GM12878 (cell line): ENCODE measurements at places on chromosomes 5 and 9.

DNA sequence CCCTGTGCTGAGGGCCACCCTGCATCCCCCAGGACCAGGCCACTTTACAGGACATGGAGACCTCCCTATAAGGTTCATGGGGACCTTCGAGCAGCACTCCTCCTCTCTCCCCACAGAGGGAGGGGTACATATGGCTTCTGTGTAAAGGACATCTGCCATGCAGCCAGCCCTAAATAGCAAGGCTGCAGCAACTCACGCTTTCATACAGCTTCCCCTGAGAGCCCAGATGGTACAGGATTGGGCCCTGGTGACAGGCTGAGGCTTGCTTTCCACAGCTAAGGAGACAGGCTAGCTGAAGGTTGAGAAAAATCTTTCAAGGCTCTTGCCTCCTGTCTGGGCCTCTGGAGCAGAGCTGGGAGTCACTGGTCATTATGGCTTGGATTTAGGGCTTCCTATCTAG lies 147.0 kb upstream of the ZNF366 start:
- no peaks in the 10 kb centered on the region for H3K4me1 ChIP-seq
- H3K36me3 ChIP-seq = no peaks in the 10 kb centered on the region
- no peak overlapping the region for H3K4me3 ChIP-seq
- H3K27ac ChIP-seq = no peak overlapping the region
- no peaks in the 10 kb centered on the region for H3K27me3 ChIP-seq
- DNase-seq = no peak

GRCh38 chr5:166505067-166505466 lies 1786.4 kb upstream of the WWC1 start:
- H3K27me3 ChIP-seq = no peaks in the 10 kb centered on the region
- H3K36me3 ChIP-seq = no peaks in the 10 kb centered on the region
- H3K27ac ChIP-seq = no peak overlapping the region
- no peak overlapping the region for H3K4me3 ChIP-seq
- H3K4me1 ChIP-seq = no peaks in the 10 kb centered on the region
- DNase-seq = no peak

DNA sequence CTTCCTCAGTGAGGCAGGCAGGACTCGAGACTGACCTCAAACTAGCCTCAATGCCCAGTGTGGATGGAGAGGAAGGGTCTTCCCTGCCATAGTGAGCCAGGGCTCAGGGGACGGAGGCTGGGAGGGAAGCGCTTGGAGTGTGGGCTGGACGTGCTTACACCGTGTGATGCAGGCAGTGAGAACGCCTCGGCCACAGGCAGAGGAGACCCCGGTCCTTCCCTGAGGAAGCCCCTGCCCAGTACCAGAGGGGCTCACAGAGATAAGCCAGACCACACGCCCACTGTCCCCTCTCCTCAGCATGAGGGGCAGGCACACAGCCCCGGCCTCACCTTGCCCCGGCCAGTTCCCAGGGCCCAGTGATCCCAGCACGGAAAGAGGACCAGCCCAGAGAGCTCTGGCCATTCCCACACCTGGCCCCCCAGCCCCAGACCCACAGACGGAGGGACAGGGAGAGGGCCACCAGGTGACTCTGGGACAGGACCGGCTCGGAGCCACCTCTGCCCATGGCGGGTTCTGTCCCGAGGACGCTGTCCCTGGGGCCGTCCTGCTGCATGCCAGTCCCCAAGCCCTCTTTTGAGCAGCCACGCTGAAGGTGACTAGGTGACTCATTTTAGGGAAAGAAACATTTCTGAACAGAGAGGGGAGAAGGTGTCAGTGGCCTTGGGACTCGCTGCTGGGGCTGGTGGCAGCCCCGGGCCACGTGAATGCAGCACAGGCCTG lies 6.0 kb upstream of the NSMF start:
- no peak overlapping the region for H3K4me3 ChIP-seq
- DNase-seq = no peak
- no peaks in the 10 kb centered on the region for H3K27me3 ChIP-seq
- no peak overlapping the region for H3K27ac ChIP-seq
- peaks cover 14% of the 10 kb centered on the region; the same call in 1 of the 2 replicates for H3K4me1 ChIP-seq
- no peaks in the 10 kb centered on the region for H3K36me3 ChIP-seq

- H3K36me3 ChIP-seq = no peaks in the 10 kb centered on the region
- H3K27me3 ChIP-seq = peaks cover 2% of the 10 kb centered on the region; the same call in 1 of the 2 replicates
- peaks cover 3% of the 10 kb centered on the region; the same call in 1 of the 2 replicates for H3K4me1 ChIP-seq
- H3K4me3 ChIP-seq = no peak overlapping the region
Measured at GRCh38 chr9:98794802-98795201, 1.6 kb downstream of the ANKS6 start.

- H3K36me3 ChIP-seq = no peaks in the 10 kb centered on the region
- H3K4me3 ChIP-seq = no peak overlapping the region
- no peak overlapping the region for H3K27ac ChIP-seq
- H3K4me1 ChIP-seq = peaks cover 4% of the 10 kb centered on the region; the same call in 1 of the 2 replicates
- H3K27me3 ChIP-seq = no peaks in the 10 kb centered on the region; the same call in 1 of the 2 replicates
Measured at GRCh38 chr9:129567842-129568559, 52.9 kb downstream of the C9orf50 start.

DNA sequence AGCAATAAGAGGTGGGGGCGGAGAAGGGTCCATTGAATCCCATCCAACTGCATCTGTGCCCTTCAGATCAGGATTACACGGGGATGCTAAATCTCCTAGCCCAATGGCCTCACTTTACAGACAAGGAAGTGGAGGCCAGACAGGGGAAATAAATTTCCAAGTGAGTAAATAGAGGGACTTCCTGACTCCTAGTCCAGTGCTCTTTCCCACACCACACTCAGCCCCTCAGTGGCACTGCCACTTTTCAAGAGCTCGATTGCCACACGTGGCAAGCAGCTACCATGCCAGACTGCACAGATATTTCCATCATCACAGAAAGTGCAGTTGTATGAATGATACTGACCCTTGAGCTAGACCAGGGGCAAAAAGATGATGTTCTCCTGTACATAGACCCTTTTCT lies 8.2 kb upstream of the TNIP1 start:
- DNase-seq = no peak
- no peaks in the 10 kb centered on the region for H3K36me3 ChIP-seq
- no peaks in the 10 kb centered on the region for H3K27me3 ChIP-seq
- no peak overlapping the region for H3K4me3 ChIP-seq

DNA sequence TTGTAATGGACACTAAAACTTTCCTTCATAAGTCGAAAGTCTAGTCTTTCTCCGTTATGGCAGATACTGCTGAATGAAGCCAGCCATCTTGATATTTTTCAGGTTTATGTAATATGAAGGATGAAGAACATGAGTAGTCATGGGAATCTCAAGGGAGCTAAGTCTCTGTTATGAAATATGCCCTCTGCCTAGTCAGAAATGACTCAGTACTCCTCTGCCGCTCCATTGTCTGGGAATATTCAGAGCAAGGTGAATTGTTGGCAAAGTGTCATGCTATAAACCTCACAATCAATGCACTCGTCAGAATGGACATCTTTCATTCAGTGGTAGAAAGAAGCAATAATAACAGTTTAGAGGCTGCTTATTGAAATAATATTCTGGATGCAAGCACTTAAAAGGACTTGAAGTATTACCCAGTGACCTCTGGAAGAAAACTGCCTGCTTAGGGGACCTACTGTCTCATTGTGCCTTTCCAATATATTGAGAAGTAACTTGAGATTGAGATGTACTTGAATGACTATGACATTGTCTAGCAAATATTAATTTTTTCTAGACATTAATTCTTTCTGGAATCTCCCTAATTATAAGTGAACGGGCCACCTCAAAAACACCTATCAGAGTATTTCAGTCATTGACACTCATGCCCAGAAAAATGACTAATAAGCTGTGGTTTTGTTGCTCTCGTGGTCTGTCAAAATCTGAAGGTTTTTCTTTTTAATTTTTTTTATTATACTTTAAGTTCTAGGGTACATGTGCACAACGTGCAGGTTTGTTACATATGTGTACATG lies 1011.5 kb upstream of the ACO1 start:
- H3K27me3 ChIP-seq = no peaks in the 10 kb centered on the region
- no peaks in the 10 kb centered on the region for H3K36me3 ChIP-seq
- H3K27ac ChIP-seq = no peak overlapping the region
- DNase-seq = no peak
